NCI-H1092 (cell line): ENCODE measurements at places on chromosomes 7 and 10.

- DNase-seq = no peak
Measured at GRCh38 chr7:2261611-2262010, 19.6 kb downstream of the NUDT1 start.

DNA sequence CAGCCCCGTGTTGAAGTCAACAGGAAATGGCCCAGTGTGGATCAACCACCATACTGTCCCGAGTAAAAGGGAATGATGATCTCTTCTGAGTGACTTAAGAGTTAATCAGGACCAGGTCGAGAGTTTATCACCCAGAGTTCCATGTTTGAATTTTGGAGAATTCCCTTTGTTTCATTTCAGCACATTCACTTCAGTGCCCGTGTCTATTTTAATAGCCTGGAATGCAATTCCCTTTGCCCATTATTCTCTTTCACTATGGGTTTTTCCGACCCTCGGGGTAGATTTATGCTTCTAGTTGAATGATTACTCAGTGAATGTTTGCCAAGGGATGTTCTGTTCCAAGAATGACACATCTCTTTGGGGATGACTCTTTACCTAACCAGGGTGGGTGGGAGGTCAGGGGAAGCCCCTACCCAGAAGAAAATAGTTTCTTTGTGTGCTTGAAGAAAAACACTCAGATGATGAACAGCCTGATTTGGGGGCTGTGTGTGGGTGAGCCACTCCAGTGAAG, 594.9 kb downstream of the INHBA start:
- no peak for DNase-seq

GRCh38 chr10:12391206-12391605, 41.9 kb downstream of the CAMK1D start:
- DNase-seq = no peak

GRCh38 chr7:3956949-3957348, 655.9 kb downstream of the SDK1 start:
- no peak for DNase-seq

- DNase-seq = no peak
Measured at GRCh38 chr10:500876-501275, 188.6 kb downstream of the DIP2C start.

GRCh38 chr7:106766551-106766950, 98.5 kb upstream of the PIK3CG start:
- DNase-seq = no peak

DNA sequence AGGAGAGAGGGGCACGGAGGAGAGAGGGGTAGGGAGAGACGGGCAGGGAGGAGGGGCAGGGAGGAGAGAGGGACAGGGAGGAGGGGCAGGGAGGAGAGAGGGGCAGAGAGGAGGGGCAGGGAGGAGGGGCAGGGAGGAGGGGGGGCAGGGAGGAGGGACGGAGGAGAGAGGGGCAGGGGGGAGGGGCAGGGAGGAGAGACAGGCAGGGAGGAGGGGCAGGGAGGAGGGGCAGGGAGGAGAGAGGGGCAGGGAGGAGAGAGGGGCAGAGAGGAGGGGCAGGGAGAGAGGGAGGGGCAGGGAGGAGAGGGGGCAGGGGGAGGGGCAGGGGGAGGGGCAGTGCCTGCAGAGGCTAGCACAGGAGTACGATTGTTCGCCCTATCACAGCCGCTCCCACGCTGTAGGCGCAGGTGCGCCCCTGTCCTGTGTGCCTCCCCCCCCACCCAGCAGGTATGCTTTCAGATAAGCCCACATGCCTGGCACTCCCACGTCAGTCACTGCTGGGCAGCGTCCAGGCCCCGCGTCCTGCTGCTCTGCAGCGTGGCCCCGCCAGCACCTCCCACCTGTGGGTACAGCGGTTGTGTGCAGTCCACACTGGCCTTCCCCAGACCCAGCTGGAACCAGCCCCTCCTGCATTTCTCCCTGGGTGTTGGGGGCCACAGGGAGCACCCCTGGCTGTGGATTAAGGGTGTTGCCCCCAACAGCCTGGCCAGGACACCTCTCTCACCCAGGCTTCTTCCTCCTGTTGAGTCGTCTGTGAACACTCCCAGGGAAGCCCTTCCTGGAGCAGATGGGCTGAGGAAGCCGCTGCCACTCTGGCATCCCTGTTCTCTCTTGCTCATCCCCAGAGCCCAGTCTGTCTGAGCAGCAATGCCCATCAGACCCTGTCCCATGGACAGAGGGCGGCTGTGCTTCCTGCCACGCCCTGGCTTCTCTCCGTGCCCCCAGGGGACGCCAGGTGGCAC, 10.8 kb downstream of the NKX6-2 start:
- no peak for DNase-seq

DNA sequence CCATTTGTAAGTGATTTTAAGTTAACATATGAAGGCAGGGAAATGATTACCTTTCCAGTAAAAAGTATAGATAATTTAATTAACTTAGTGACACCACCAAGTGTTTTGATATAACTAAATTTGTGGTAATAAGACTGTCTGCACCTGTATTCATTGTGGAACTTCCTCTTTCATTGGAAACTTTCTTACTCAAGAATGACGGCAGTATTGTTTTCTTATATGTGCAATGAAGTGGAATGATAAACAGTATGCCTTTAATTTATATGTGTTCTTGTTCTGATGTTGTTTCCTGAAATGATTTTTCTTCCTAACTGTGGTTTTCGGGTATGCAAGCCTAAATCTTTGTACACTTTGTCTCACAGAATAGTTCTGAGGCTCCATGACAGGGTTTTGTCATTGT, 46.4 kb downstream of the CASD1 start:
- no peak for DNase-seq

DNA sequence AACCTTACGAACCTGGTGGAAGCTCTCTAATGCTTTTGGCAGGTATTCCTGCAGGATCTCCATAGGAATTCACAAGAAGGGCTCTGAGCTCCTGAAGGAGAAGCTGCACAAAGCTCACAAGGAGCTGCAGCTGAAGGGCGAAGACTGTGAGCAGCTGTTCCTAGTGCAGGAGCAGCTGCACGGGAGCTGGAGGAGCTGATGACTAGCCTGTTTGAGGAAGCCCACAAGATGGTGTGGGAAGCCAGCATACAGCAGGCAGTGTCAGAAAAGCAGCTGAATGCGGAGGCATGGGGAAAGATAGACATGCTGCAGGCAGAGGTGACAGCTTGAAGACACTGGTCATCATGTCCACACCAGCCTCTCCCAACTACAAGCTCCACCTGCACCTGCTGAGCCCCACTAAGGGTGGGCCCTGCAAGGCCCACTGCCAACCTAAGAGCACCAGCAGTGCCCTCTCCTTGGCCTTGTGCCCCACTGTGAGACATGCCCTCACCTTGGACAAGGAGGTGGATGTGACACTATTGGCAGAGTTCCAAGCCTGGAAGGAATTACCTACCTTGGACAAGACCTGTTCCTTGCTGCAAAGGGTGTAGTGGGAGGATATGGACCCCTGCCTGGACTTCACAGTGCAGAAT, 250.6 kb downstream of the BBS9 start:
- DNase-seq = no peak

DNA sequence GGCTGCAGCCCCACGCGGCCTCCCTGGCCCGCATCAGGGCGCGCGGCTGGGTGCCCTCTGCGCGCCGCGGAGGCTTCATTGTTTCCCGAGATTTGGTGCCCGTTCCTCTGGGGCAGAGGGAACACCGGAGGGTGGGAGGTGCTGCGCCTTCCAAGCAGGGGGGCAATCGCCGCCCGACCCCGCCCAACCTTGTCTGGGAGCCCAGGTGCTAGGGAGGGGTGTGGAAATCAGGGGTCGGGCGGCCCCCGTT, 1.0 kb upstream of the NRP1 start:
- peak; percentile 37 for DNase-seq

GRCh38 chr10:73946253-73947145, 35.6 kb downstream of the PLAU start:
- DNase-seq = no peak

DNA sequence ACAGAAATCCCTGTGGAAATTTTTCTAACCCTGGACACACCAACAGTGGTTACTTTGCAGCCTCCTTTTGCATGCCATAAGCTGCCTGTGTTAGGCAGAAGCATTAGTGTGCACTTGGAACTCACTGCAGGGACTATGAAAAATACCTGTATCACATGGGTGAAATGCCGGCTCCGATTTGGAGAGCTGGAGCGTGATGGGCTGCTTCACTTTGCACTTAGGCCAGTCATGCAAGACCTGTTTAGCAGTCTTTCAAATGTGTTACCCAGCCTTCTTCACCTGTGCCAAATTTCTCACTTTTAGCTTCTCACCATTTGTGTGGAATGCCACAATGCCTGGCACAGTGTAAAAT, 11.3 kb downstream of the NCOA4 start:
- no peak for DNase-seq

- DNase-seq = peak; percentile 96
Measured at GRCh38 chr7:108455998-108456677, at the start of gene NRCAM. Gene NRCAM (minus strand): TSS chr7:108456436. CDS start chr7:108240064, 216,372 bp downstream.

- no peak for DNase-seq
Measured at GRCh38 chr10:86083664-86084175, 282.9 kb downstream of the GRID1 start.

DNA sequence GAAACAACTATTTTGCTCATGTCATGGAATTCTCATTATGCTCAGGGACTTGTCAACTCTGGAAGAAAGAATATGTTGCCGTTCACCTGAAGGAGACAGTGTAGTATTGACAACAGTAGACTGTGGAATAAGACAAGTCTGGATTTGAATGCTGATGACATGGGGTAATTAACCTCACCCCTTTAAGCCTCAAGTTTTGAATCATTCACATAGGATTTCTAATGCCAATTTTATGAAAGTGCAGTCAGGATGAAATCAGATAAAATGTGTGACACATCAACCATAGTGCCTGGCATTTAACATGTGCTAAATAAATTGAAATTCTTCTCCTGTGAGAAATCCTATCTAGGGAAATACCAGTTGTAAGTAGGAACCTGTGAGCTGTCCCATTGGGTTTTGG, 305.8 kb downstream of the KIF20B start:
- DNase-seq = no peak

- no peak for DNase-seq
Measured at GRCh38 chr7:135843214-135843613, 94.6 kb upstream of the FAM180A start.

- DNase-seq = no peak
Measured at GRCh38 chr10:114042895-114043531, 653 bp upstream of the ADRB1 start.

GRCh38 chr7:2314209-2314955, at the start of gene SNX8:
Gene SNX8 (minus strand): TSS chr7:2314441. CDS start chr7:2314421, 20 bp downstream.
- peak; percentile 83 for DNase-seq

- no peak for DNase-seq
Measured at GRCh38 chr7:124072603-124073309, 39.9 kb upstream of the TMEM229A start.

DNA sequence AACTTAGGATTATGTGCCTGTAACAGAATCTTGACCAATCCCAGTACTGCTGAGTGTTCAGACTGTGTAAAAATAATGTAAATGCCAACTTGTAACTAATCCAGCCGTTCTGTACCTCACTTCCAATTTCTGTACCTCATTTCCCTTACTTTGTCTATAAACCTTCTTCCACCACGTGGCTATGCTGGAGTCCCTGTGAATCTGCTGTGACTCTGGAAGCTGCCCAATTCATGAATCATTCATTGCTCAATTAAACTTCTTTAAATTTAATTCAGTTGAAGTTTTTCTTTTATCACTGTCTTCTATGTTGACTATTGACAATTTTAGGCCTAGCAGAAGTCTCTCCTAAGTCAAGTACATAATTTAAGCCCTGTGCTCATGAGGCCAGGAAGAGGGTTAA, 215.3 kb upstream of the RHOBTB1 start:
- no peak for DNase-seq

GRCh38 chr7:80136261-80137055, 1.8 kb downstream of the GNAI1 start:
- DNase-seq = no peak

DNA sequence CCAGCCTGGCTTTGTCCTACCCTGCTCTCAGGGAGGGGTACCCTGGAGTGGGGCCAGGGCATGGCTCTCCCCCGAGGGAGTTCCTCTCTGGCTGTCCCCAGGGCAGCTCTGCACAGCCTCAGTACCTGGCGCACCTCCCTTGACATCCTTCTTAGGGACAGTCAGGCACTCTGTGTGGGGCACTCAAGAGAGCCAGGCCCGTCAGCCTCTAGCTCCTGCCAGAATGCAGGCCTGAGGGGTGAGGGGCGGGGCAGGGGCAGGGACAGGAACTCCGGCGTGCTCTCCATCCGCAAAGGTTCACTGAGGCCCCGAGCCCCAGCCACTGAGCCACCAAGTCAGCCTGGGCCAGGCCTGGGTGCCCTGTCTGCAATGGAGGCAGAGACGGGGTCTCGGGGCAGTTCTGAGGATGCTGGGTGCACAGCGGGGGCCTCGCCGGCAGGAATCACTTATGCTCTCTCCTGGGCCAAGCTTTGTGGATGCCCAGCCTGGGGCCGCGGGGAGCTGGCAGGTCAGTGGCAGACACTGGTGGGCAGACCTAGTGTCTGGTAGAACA, 10.1 kb downstream of the LIMK1 start:
- no peak for DNase-seq

- DNase-seq = no peak
Measured at GRCh38 chr10:117107238-117107637, 30.8 kb downstream of the VAX1 start.

- no peak for DNase-seq
Measured at GRCh38 chr7:103680161-103681144, 234.4 kb upstream of the SLC26A5 start.

DNA sequence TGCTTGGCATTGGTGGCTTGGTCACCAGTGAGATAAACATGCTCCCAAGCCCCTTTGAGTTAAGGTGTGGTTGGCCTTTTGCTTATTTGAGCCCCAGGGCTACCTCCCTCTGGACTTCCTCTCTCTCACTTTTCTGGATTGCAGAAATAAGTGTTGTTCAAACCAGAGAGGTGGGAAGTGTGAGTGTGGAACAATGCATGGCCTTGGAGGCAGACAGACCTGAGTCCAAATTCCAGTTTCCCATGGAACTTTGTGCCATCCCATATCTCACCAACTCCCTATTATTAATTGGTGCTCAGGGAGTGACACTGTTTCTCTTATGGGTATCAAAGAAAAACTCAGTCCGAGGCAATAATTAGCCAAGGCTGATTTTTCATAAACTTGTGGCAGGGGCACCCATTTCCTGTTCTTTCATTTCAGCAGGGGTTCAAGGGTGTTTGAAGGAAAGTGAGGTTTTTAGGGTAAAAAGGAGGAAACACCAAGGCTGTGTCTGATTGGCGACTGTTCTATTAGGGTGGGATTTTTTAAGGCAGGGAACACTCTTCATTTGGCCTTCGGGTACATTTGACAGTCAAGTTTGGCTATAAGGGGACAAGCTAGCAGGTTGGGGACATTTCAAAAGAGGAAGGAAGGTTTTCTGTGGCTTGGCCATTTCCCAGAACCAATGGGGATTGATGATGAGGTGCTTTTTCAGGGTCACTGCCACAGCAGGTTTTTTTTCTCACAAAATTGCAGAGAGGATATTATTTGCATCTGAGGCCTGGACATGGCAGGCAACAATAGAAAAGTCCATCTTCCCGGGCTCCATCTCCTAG, 148.8 kb upstream of the NPY start:
- DNase-seq = no peak

- DNase-seq = peak; percentile 10
Measured at GRCh38 chr10:71975087-71975870, 11.1 kb downstream of the CHST3 start.

DNA sequence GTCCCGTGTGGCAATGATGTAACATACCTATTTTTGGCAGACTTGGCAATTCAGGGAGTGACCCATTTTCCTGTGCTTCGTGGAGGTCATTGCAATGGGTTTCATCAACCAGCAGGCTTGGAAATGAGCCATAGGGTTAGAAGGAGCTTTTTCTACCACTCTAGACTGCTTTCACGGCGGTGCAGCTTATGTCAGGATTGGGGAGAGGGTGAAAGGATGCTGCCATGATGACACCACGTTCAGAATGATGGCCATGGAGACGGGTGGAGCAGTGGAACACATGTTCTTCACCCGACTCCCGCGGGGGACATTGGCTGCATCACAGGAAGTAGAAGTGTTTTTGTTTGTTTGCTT, 220.2 kb downstream of the EMX2 start:
- no peak for DNase-seq

GRCh38 chr7:39746103-39746819, 122.9 kb downstream of the RALA start:
- DNase-seq = peak; percentile 65
